ENCODE measurements at places on chromosomes 3 and 15.

DNA sequence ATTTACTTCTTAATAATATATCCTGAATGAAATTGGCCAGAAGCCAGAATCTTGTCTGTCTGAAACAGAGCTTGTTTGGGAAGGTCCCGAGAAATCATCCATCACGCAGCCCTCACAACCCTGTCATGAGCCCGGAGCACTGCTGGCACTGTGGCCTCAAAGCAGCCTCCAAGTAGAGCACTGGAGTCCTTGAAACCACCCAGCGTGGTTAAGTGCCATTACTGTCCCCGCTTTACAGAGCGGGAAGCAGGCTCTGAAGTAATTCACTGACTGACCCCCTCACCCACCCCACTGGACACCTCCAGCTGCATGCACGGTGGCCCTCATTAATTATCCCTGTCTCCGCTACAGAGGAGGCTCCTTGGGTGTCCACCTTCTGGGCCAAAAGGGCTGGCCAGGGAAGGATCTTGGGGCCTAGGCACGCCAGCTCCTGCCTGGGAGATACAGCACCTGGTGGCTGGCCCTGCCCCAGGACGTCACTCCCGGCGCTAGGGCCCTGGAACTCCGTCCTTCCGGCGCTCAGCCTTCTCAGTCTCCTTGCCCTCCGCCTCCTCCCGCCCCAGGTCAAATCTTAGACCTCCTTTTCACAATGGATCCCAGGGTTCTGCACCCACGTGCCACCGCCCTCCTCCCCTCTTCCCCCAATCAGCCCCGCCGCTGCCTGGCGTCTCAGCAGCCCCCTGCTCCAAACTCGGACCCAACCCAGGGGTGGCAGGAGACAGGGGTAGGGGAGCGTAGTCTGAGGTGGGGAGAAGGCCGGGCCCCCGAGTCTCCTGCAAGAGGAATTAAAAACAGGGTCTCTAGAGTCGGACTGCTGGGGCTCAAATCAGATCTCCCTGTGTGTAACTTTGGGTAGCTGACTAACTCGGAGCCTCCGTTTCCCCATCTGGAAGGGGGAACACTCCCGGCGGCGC lies 1.1 kb downstream of the TKT start:
- DNase-seq = peak; percentile 64

- no peak for DNase-seq
Measured at GRCh38 chr3:36740787-36741186, 23.6 kb downstream of the DCLK3 start.

DNA sequence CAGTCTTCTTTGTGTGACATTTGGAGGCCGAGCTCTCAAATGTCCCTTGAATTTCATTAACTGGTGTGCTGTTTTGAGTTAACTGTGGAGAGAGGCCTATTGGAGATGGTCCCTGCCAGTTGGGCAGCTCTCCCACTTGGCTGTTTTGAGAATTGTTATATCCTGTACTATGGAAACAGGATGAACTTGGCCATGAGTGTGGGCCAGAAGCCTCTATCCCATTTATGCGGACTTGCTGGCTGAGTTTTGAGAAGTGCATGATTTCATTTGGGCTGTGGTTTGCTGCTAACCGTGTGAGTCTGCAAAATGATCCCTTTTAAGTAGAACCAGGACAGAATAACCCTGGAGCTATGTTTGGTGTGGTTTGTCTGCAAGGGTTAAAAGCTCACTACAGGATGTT lies 366.0 kb downstream of the PTPRG start:
- DNase-seq = peak; percentile 87

DNA sequence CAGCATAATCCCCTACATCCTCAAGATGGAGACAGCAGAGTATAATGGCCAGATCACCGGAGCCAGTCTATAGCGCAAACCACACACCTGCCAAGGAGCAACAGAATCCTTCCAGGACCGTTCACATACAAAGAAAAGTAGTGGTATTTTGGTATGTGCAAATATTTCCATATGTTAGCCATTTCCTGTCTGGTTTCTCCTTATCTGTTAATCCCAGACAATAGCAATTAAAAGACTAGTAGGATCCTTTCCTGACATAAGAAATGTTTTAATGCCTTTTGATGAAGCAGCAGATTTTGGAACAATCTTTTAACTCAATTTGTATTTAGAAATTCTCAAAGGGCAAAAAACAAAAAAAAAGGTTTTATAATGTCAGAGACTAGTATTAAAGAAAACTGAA lies 22.2 kb downstream of the MRPS25 start:
- DNase-seq = peak; percentile 50

GRCh38 chr3:169619793-169620192 lies 43.7 kb downstream of the MECOM start:
- DNase-seq = no peak

DNA sequence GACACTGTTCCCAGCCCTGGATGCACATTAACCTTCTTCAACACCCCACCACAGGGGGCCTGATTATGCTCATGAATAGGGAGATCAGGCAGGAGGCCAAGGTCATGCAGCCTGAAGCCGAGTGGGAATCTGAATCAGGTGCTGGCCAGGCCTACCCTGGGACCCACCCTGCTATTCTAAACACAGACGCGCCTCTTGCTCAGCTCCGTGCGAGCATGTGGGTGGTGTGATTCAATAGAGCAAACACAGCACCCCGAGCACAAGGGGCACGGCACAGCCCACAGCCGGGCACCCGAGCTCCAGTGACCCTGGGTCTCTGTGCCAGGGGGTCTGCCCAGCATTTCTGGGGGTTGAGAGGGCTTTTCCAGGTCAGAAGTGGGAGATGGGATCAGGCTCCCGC lies 24.6 kb upstream of the GRIP2 start:
- DNase-seq = no peak

DNA sequence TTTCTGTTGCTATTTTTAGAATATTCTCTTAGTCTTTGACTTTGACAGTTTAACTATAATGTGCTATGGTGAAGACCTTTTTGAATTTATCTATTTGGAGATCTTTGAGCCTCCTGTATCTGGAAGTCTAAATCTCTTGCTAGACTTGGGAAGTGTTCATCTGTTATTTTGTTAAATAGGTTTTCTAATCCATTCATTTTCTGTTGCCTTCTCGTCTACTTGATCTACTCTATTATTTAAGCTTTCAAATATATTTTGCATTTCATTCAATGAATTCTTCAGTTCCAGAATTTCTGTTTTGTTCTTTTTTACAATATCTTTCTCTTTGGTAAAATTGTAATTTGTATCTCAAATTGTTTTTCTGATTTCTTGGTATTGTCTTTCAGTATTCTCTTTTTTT lies 47.8 kb downstream of the LEKR1 start:
- DNase-seq = no peak

GRCh38 chr3:155218462-155218861 lies 75.0 kb downstream of the STRIT1 start:
- DNase-seq = no peak

- DNase-seq = peak; percentile 95
Measured at GRCh38 chr3:189664311-189664710, 33.1 kb downstream of the TP63 start.

DNA sequence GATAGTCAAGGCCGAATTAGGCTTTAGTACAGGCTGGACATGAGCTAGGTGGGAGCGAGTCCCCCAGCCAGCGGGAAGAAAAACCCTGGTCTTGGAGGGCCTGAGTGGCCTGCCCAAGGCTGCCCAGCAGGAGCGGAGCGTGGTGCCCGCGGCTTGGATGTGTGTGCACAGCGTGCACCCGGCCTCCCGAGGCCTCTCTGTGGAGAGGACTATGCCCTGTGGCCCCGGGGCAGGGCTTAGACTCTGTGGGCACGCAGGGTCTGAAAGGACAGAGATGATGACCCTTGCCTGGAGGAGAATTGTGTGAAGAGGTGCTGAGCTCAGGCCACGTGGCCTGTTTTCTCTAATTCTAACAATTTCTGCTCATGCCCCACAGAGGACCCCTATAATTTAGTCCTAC lies 124.6 kb upstream of the IQSEC1 start:
- no peak for DNase-seq

- no peak for DNase-seq
Measured at GRCh38 chr3:128806588-128806987, 72.8 kb upstream of the ACAD9 start.

Measured in EH (cell line).